Suprapubic skin (tissue), 4 donors: ENCODE measurements at places on chromosomes 4 and X. TPM values are rescaled to one million over a fixed set of nuclear protein-coding genes. Genes with fewer than 3 reads are reported as not detected.
A peak's percentile ranks its signal among the peaks of the same experiment; 100 is the strongest.

The AKAP4 gene
- total RNA-seq = not detected

The BEND4 gene
- total RNA-seq = not detected

The PLAC8 gene
- total RNA-seq = 1.3 TPM

The MAOB gene
- 4.5 TPM for total RNA-seq

The SPANXC gene
- total RNA-seq = not detected

The PPP1R2C gene
- total RNA-seq = not detected

The DCLK2 gene
- 1.6 TPM for total RNA-seq

The SEC31A gene
- total RNA-seq = 168 TPM

The DUSP9 gene
- 0.19 TPM for total RNA-seq

- DNase-seq = no peak
These were observed 7.3 kb upstream of the MAGEE1 start for GRCh38 chrX:76420237-76420636.

GRCh38 chr4:5782829-5783476 lies 72.0 kb downstream of the EVC start:
- peak; percentile 16 for DNase-seq

- DNase-seq = no peak
These were observed 17.8 kb downstream of the MFAP3L start for GRCh38 chr4:170008371-170008770.

- no peak for DNase-seq
These were observed 66.9 kb downstream of the GALNTL6 start for GRCh38 chr4:171880136-171880535.

DNA sequence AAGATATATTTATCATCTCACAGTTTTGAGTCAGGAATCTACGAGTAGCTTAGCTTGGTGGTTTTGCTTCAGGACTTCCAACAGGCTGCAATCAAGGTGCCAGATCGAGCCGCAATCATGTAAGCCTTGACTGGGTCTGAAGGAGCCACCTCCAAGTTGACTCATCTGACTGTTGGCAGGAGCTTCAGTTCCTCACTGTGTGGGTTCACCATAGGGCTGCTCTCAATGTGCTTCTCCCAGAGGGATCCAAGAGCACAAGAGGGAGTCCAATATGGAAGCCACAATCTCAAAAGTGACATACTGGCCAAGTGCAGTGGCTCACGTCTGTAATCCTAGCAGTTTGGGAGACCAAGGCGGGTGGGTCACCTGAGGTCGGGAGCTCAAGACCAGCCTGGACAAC lies 26.5 kb downstream of the DCHS2 start:
- no peak for DNase-seq

- no peak for DNase-seq
These were observed 3.4 kb downstream of the UGT2A3 start for GRCh38 chr4:68948044-68948743.

GRCh38 chr4:57110640-57111511 lies 691 bp upstream of the IGFBP7 start:
- DNase-seq = no peak

DNA sequence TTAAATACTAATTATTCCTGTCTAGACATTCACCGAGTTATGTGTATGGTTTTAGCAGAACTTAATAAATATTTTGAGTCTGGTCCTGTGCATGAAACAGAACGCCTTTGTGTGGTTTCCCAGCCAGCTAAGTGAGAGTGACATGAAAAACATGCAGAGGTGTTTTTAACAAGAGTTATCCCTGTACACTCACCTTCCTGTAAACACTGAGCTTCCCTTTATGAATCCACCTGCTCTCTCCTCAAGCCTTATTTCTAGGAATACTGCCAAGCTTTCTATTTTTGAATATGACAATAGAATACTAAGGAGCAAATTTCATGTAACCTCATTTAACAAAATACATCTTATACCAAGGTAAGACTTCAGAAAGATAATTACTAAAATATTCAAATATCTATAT lies 270.3 kb upstream of the CTSO start:
- DNase-seq = no peak

DNA sequence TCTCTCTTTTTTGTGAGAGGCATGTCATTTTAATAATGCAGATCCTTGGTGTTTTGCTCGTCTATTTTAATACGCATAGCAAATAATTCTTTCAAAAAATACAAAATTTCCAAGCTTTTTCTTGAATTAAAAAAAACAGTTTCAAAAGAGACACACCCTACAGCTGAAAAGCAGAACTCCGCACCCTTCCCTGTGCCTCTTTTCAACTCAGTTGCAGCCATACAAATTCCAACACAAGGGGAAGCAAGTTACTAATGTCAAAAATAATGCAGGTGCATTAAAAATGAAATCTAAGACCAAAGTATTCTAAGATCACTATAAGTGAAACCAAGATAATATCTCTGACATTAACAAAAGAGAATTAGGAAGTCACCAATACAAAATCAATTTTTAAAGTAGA lies 66.6 kb downstream of the NR3C2 start:
- DNase-seq = no peak

- DNase-seq = no peak
These were observed 535 bp downstream of the WAS start for GRCh38 chrX:48684134-48684533.

- DNase-seq = no peak
These were observed 2.0 kb downstream of the PARM1 start for GRCh38 chr4:74934888-74935287.

- no peak for DNase-seq
These were observed 8.4 kb upstream of the GPM6B start for GRCh38 chrX:13825178-13825762.
